Memory B cell (primary cell): ENCODE measurements at places on chromosomes 5 and 9.
A peak's percentile ranks its signal among the peaks of the same experiment; 100 is the strongest.

- DNase-seq = no peak
Measured at GRCh38 chr5:88675708-88676636, 207.0 kb downstream of the MEF2C start.

DNA sequence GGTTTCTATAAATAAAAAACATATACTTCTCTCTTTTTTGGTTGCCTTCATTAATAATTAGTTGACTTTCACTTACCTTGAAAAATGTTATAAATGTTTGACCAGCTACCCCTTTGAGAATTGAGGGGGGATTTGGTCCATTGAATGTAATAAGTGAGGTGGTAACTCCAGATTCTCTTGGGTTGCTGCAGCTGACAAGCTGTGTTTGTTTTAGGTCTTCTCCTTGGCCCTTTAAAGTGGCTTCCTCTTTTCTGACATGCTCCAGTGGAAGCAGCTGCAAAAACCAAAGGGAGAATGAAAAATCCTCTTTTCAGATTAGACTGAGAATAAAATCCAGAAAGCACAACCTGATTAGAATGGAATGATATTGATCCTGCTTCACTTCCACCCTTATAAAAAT lies 410.5 kb downstream of the TMEM38B start:
- no peak for DNase-seq

DNA sequence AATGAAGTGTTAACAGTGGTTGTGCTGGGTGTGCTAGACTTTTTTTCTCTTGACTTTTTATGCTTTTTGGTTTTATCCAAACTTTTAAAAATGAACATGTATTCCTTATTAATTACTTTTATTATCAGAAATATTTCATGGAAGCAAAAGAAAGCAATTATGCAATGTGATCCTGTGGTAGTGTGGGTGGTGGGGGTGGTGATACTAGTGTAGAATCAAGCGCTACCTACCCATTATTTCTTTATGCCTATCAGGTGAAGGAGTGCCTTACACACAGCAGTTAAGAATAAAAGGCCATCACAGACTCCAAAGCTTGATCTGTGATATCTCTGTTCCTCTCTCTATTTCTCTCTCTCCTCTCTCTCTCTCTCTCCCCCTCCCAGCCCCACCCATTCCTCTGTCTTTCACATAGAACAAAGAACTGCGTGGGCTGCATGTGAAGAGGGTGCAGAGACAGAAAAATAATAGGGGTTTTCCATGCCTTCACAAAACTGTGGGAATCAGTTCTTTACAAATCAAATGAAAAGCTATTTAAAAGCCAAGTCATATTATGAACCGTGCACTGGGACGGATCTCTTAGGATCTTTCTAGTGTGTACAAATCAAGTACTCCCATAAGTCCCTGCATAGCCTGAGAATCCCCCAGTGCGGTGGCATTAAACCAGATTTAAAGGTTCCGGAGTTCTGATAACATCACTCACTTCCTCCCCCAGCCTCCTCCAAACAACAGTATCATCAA lies 351.2 kb downstream of the RAB3C start:
- no peak for DNase-seq

- no peak for DNase-seq
Measured at GRCh38 chr5:104305602-104306001, 743.0 kb upstream of the NUDT12 start.

DNA sequence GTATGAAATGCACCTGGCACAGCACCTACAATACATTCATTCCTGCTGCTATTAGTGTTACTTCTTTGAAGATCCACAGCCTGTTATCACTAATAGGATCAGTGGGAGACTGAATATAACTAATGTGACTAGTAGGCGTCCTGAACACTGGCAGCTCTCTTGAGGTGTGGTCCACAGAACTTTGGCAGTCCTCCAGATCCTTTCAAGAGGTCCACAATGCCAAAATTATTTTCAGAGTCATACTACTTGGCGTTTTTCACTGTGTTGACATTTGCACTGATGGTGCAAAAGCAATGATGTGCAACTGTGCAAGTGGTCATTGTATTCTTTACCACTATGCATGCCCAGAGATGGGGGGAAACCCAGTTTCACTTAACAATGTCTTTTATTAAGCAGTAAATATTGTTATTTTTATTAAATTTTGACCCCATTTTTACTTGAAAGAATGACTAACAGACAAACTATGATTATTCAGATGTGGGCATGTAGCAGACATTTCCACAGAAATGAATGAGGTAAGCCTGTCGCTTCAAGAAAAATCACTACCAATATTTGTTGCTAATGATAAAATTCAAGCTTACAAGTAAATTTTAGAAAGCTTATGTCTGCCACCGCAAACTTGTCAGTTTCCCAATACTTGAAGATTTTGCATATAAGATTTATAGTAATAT lies 48.9 kb downstream of the ADRB2 start:
- no peak for DNase-seq

DNA sequence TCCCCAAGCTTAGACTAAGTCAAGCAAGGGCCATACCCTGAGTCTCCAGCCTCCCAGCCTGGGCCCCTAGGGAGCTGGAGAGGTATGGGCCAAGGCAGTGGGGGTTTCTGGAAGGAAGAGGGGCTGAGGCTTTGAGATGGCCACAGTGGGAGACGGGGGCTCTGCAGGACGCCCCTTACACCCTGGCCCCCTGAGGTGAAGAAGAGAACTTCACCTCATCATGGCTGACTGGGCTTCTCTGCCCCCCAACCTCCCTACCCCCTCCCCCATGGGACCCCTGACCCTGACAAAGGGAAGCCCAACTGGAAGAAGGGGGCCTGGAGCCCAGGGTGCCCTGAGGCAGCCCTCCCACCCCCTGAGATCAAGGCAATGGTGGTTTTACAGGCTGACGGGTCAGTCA lies 25.8 kb downstream of the PCDH1 start:
- no peak for DNase-seq

- no peak for DNase-seq
Measured at GRCh38 chr9:124163760-124164255, 93.9 kb upstream of the NEK6 start.

DNA sequence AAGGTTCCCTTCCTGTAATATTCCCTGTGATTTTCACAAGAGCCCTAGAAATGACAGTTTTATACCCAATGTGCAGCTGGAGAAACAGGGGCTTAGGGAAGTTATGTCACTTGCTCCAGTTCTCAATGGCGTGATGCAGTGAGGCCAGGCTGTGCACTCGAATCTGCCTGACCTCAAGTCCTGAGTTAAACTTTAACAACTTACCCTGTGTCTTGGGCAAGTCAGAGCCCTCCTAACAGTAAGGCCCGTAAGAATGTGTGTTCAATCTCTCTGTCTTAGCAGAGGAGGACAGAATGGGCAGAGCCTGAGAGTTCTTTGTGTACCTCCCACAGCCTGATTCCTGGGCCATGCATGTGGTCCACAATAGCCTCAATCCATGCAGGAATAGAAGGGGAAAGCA lies 181.1 kb downstream of the TRIM32 start:
- no peak for DNase-seq

GRCh38 chr5:95986937-95987520 lies 25.4 kb upstream of the ELL2 start:
- DNase-seq = no peak

GRCh38 chr5:179766726-179767455 lies 26.9 kb upstream of the LTC4S start:
- no peak for DNase-seq

- DNase-seq = no peak
Measured at GRCh38 chr9:88583901-88584596, 49.1 kb downstream of the NXNL2 start.

DNA sequence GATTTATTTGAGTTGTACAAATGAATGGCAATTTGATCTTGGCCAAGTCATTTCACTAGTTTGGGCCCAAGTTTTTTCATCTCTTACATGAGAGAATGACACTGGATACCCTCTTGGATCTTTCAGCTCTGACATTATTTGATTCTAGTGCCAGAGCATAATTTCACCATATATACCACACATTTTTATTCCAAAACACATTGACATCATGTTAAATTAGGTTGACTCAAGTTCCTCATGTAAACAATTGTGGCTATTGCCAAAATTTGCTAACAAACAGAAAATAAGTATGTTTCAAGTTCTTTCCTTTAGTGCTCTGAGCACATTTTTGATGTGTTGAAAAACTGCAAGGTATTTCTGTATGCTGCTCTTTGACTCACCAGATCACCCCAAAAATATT lies 375.8 kb downstream of the ZNF608 start:
- DNase-seq = no peak

GRCh38 chr9:93357649-93358048 lies 93.8 kb upstream of the FAM120A start:
- DNase-seq = no peak

- DNase-seq = no peak
Measured at GRCh38 chr5:129609710-129610109, 138.2 kb upstream of the MINAR2 start.

DNA sequence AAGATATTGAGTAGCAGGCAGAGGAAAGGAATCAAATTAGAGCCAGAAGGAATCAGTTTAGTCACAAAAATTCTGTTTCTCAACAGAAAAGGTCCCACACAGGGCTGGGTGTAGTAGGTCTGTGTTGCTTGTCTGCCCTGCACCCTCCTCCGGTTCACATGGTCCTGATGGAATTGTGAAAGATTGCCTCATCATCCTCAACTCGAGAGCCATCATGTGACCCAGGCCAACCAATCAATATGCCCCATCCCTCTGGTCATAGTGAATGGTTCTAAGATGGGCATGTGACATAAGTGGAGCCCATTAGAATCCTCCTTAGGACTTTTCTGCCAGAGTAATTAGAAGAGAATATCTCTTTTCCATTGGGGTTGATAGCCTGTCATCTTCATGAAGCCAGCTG lies 56.7 kb upstream of the RAD23B start:
- DNase-seq = no peak

GRCh38 chr5:119435436-119436132 lies 16.7 kb upstream of the HSD17B4 start:
- peak; percentile 81 for DNase-seq

GRCh38 chr5:55160493-55161209 lies 680 bp downstream of the GPX8 start:
- no peak for DNase-seq
